ENCODE measurements at places on chromosomes 7 and 10.
A peak's percentile ranks its signal among the peaks of the same experiment; 100 is the strongest.

DNA sequence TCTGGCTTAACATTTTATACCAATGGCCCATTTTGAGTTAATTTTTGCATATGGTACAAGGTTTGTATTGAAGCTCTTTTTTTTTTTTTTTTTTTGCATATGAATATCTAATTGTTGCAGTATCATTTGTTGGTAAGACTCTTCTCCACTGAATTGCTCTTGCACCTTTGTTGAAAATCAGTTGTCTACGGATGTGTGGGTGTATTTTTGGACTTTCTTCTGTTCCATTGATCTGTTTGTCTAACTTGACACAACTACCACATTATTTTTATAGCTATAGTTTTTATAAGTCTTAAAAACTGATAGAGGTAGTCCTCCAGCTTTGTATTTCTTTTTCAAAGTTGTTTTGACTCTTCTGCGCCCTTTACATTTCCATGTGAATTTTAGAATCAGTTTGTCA, 53.9 kb downstream of the AHCYL2 start:
- no peak for DNase-seq

- no peak for DNase-seq
These were observed 267.8 kb upstream of the MYO3A start for GRCh38 chr10:25666276-25666675.

DNA sequence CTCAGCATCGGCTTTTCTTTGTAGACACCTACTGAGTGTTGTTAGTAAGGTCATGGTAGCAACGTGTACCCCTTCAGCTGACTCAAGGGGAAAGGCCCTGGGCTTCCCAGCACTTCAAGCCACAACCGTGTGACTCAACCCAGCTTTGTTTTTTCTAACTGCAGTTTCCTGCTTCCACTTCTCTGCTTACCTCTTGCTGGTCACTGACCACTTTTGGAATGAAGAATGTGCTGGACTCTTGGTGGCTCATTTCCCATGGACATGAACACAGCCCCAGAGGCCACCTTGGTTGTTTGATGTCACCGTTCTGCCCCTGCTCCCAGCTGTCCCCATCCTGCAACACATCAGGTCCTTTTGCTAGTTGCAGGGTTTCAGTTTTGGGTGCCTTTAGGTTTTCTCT, 69.5 kb upstream of the ZNF438 start:
- DNase-seq, result peak; percentile 58

- DNase-seq, result no peak
These were observed 700.8 kb upstream of the KCND2 start for GRCh38 chr7:119572132-119572531.

GRCh38 chr7:42055171-42055570, 181.8 kb downstream of the GLI3 start:
- DNase-seq, result no peak

DNA sequence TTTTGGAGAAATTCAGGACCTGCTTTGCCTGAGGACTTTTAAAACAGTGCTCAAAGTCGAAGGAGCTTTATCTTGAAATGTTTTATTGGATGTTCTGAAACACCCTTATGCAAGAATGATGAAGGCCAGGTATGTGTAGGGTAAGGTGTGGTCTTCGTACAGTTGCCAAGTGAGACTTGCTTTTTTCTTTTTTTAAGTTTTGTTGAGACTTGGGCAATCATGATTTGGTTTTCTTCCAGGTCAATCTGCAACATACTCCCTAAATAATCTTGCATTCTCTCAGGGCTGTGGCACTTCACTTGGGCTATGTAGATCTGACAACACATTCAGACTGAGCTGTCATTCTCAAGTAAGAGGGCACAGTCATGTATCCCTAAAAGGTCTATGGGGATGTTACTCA, 75.0 kb downstream of the GATA3 start:
- DNase-seq, result no peak

DNA sequence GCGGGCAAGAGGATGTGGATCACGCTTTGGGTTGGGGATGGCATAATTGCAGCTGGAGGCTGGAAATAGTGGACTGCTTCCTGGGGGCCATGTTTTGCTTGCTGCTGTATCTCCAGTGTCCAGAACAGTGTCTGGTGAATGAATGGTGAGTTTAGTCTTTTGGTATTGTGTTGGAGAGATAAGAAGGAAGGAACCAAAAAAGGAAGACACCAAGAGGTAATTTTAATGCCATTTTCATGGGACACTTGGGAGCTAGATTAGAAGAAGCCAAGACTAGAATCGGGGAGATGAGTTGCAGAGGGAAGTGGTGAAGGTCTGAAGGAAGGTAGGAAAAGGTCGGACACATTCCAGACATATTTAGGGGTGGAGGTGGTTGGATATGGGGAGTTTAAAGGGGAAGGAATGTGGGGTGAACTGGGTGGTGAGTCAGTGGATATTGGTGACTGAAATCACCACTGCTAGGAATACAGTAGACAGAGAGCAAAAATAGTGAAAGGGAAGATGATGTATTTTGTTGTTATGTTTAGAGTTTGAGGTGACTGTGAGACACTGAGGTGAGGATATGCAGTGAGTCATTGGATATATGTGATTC, 76.7 kb downstream of the CCNY start:
- no peak for DNase-seq

DNA sequence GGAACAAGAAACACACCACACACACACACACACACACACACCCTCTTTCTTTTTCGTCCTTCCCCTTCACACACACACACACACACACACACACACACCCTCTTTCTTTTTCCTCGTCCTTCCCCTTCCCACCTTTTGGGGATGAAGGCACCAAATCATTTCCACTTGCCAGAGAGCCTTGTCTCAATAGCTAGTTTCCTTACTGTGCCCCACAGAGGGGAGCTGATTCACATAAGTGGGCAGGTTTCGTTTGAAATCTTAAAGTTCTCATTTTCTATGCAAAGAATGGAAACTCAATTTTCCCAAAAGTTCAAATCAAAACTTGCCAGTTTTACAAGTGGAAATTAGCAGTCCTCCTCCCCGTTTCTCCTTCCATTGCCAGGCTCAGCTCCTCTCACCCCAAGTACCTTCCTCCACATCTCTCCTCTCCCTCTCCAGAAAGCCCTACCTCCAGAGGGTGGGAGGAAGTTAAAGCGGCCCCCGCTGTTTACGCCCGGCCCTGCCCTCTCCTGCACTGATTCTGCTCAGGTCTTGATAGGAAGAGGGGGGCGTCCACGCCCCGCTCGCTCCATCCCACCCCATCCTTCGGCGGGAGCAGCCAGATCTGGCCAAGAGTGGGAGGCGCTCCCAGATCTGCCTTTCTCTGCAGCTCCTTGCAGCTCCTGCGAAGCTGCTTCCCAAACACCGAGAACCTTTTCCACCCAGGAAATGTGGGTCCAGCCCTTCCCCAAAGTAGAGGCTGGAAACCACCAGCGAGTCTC, 1.3 kb downstream of the CTTNBP2 start:
- no peak for DNase-seq

DNA sequence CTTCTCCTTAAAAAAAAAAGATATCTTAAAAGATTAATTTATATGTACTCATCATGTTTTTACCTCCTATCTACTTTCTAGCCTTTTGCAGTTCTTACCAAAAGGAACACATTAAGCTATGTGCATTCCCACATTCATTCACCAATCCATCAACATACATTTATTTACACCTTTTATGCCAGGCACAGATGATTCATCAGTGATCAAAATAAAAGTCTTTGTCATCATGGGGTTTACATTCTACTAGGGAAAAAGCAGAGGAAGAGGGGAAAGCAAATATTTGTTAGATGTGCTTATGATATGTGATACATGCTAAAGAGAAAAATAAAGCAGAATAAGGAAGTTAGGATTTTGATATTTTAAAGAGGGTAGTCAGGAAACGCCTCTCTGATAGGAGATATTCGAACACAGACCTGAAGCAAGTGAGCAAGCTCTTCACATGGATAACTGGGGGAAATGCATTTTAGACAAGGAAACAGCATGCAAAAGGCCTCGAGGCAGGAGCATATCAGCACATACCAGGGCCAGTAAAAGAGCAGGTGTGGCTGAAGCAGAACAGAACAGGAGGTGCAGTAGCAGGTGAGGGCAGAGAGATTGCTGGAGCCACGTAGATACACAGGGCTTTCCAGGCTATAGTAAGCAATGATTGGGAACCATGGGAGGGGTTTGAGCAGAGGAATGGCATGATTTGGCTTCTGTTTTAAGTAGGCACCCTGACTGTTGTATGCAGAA, 67.4 kb downstream of the REEP3 start:
- no peak for DNase-seq

DNA sequence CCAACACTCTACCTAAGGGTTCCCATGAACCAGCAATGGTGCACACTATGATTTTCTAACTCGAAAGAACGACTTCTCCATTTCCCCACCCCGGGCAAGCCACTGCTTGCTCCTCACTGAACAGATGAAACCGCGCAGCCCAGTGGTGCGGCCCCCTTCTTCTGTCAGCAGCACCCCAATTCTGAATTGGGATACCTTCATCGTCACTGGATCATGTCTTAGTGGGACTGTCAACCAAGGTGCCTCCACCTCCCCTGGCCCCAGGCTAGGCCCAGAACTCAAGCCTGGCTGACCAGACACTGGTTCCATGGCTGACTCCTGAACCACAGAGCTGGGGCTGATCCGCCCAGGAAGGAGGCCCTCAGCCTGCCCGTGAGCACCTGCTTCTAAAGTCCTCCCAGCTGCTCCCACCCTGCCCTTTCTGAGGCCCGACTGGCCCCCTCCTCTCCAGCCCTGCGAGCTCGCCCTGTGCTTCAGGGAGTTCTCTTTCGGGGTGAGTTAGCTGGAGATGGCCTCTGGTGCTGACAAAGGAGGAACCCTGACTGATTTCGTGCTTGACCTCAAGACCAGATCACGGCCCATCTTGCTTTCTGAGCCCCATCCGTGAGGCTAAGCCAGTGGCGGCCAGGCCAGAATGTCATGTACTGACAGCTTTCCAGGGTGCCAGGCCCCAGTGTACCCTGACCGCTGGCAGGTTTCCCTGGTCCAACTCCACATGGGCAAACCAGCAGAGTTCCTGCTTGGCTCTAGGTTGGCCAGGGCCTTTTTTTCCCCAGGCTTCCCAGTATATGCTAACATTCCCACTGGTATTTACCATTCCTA, 44.5 kb downstream of the FAM53B start:
- DNase-seq, result no peak

- DNase-seq, result peak; percentile 29
These were observed 41.6 kb downstream of the PDSS1 start for GRCh38 chr10:26739071-26739631.

DNA sequence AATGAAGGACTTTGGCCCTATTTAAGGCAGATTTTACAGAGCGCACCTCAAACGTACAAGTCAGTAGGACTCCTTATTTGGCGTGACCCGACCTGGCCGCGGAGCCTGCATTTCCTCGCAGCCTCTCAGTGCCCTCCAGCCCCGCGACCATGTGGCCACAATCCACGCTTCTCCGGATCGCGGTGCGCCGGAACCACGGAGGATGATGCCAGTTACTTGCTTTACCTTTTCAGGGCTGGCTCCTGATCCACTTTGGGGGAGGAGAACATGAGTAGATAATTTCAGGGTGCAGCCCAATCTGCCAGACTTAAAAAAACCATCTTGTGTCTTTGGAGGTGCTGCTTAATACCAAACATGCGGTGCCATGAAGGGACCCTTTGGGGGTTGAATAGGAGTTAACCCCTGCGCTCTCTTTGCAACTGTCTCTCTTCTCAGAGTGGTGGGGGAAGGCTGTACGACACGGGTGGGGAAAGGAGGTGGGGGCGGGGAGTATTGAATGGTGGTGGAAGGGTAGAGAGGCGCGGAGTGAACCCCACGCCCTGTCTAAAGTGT, 1.5 kb downstream of the FRAT1 start:
- DNase-seq, result peak; percentile 40

GRCh38 chr10:48227213-48227612, 47.3 kb downstream of the FRMPD2 start:
- no peak for DNase-seq

DNA sequence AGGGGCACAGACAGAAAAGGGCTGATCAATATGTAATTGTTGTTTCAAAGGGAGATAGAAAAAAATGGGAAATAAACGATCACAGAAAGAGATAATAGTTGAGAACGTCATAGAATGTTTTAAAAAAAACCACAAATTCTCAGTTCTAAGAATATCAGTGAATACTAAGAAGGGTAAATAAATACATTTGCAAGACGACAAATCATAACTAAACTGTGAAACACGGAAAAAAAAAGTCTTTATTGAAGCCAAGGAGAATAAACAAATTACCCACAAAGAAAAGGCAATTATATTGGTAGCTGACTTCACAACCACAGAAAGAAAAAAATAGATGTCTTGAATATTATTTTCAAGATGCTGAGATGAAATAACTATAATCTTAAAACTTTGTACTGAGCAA, 305.2 kb upstream of the STEAP1 start:
- no peak for DNase-seq

- no peak for DNase-seq
These were observed 936.6 kb downstream of the NRG3 start for GRCh38 chr10:82811621-82812020.

- no peak for DNase-seq
These were observed 73.6 kb downstream of the ABCA13 start for GRCh38 chr7:48244864-48245271.

GRCh38 chr10:44391981-44392380, 7.1 kb upstream of the CXCL12 start:
- DNase-seq, result no peak

- no peak for DNase-seq
These were observed 27.9 kb downstream of the FAM20C start for GRCh38 chr7:220151-220841.

GRCh38 chr10:131825150-131825848, 75.5 kb upstream of the PPP2R2D start:
- DNase-seq, result peak; percentile 37

DNA sequence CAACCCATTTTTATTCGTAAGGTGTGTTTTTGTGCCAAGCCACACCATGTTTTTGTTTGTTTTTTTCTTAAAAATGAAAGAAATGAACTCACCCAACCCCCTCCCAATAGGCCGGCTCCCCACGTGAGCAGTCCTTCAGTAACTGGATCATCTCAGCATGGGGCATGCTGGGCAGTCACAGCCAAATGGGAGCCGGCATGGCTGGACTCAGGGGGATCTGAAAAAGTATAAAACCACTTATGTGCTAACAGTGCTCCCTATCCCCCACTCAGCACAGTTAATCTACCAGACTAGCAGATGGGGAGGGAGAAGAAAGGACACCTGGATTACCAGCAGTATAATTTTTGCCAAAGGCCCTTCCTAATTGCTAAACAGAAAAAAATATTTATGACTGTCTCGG, 39.3 kb downstream of the BAZ1B start:
- no peak for DNase-seq

DNA sequence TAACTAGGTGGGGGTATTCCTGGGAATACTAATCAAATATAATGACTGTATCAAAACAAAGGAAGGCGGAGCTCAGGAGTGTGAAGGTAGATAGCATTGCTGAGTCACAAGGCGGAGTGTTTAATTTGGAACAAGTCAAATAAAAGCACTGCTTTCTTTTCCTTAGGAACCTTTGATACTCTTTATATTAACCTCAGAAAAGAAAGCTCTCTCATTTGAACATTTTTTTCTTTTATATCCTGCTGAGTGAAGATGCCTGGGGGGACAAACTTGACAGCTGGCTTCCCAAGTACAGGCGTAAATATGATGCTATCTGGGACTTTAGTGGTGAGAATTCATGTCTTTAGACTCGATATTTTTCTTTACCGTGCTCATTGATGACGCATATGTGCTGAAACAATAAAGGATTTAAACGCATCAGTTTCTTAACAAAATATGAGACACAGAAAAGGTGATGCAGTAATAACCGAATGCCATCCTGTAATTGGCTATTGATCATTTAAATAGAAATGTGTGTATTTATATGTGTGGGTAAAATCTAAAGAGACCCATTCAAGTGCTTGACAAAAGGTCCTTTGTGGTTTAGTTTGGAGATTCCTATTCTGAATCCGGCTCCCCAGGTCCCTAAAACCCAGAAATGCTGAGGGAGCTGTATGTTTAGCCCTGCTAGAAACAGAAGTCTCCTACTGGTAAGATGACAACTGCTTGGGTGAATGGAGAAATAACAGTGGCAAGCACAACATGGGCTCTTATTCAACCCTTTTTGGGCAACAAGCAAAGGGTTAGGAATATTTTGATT, 102.7 kb downstream of the PRTFDC1 start:
- DNase-seq, result no peak
